ENCODE measurements at places on chromosomes 7 and 10.

- DNase-seq, result no peak
Measured at GRCh38 chr7:2044883-2045471, 187.8 kb downstream of the MAD1L1 start.

DNA sequence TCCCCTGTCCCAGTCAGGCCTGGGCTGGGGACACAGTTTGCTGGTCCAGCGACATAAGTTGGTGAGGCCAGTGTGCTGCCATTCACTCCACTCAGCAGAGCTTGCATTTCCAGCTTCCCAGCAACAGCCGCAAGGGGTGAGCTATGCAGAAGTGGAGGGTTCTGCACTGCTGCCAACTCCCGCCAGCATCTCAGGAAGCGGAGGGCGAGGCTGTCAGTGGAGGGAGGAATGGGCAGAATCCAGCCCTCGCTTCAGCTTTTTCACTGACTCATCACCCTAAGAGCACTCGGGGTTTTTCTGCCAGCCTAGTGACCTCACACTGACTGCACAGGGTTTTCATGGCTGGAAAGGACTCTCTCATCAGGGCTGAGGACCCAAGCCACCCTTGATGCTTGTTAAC is 625.1 kb upstream of the MKI67 start:
- DNase-seq, result no peak

GRCh38 chr10:69483963-69484362 is 32.7 kb downstream of the TSPAN15 start:
- no peak for DNase-seq

DNA sequence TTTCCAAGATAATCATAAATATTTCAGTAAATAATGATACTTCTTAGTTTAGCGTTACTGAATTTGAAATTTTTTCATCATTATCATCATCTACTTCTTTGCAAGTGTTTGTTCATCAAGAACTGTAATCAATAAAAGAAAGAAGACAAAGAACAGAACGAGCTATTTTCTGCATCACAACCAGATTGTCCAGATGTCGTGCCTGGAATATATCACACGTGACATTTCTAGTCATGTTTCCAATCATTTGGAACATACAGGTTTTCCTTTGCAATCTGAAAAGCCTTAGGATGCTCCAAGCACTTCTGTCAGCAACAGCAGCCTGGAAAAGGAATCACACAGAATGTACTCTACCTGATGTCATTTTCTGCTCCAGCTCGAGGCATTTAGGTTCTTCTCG is 107.4 kb downstream of the FAM107B start:
- DNase-seq, result no peak

DNA sequence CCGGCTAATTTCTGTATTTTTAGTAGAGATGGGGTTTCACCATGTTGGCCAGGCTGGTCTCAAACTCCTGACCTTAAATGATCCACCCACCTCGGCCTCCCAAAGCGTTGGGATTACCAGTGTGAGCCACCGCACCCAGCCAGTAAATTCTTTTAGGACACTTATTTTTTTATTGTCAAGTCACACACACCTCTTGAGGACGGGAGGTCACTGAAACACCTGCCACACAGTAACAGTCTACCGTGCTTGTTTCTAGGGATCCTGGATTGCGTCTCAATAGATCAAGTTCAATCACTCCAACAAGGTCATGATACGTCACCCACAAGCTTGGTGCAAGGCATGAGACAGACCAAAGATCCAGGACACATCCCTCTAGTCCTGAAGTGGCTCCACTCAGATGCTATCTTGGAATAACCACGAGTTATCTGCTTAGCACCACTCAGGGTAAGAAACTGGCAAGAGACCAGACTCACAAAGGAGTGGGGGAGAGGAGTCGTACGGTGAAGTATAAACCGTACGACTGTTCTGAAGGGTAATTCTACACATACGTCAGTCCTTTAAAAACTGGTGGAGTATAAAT is 58.9 kb upstream of the NCAPG2 start:
- DNase-seq, result no peak

DNA sequence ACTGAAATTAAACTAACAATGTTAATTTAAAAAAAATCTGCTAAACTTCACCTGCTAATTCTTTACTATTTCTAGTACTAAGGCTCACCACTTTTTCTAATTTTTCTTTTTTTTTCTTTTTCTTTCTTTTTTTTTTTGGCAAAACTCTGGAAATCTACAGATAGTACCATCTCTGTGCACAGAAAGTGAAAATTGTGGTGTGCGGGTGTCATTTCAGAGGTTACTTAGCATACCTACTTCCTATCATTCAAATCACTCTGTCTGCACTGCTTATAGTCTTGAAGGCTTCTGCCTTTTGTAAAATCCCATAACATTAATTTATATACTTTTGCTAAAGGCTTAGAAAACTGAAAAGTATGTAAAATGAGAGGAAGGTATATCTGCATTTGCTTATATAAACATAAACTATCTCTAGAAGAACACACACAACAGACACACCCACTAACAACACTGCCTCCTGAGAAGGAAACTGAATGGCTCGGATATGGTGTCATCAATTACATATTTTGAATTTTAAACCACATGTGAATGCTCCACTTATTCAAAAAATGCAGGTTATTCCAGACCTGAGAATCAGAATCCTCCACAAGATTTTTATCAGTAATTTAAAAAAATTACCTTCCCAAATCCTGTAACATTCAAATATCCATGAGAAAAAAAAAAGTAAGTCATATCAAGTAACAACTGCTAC is 229.5 kb downstream of the PARD3 start:
- no peak for DNase-seq

GRCh38 chr10:84596585-84596984 is 268.2 kb downstream of the CCSER2 start:
- DNase-seq, result no peak

DNA sequence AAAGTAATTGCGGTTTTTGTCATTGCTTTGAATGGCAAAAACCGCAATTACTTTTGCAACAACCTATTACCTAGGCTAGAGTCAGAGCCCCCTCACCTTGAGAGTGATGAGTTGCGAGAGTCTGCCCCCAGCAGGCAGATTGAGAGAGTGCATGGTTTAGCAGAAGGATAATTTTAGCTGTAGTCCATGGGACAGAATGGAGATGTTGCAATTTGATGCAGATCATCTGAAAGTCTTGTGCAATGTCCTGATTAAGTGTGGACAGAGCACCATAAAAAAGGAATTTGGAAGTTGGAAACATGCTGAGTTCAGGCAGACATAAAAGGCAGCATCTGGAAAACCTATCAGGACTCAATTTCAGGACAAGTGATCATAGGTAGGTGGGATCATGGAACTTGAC is 48.7 kb downstream of the GPR141 start:
- DNase-seq, result no peak

- no peak for DNase-seq
Measured at GRCh38 chr7:92523110-92523509, 5.2 kb downstream of the PEX1 start.

- no peak for DNase-seq
Measured at GRCh38 chr10:132575320-132576201, 38.0 kb downstream of the INPP5A start.

DNA sequence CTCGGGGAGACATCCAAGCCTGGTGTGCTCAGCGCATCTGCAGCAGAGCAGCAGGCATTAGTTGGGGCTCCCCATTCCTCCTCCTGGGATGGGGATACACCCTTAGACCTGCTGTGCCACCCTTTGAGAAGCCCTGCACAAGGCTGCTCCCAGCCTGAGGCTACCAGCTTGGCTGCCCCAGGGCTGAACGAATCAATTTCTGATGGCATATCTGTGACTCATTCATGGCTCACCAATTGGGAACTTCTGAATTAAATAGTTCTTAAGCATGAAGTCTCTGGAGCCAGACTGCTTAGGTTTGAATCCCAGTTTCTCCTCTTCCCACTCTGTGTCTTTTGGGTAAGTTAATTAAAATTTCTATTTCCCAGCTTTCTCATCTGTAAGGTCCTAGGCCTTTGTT is 16.3 kb upstream of the GLI3 start:
- DNase-seq, result no peak

DNA sequence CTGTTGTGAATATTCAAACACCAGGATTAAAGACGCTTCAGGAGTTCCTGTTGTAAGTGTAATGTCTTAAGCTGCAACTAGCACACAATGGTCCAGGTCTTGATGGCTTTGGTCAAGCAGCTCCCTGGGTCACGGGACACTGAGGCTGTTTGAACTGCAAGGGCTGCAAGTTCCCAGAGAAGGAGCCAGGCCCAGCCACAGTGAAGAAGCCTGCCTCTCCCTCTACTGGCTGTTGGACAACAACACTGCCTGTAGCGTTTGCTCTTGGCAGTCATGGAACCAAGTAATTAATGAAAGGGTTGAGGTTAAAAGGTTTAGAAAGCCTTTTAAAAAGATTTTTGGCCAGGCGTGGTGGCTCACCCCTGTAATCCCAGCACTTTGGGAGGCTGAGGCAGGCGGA is 31.9 kb upstream of the GUSB start:
- no peak for DNase-seq

- DNase-seq, result no peak
Measured at GRCh38 chr10:17153321-17153720, 23.7 kb upstream of the CUBN start.

GRCh38 chr7:150876817-150877526 is 24.7 kb downstream of the AOC1 start:
- DNase-seq, result no peak

GRCh38 chr7:159115601-159116501 is 28.8 kb downstream of the VIPR2 start:
- DNase-seq, result no peak

DNA sequence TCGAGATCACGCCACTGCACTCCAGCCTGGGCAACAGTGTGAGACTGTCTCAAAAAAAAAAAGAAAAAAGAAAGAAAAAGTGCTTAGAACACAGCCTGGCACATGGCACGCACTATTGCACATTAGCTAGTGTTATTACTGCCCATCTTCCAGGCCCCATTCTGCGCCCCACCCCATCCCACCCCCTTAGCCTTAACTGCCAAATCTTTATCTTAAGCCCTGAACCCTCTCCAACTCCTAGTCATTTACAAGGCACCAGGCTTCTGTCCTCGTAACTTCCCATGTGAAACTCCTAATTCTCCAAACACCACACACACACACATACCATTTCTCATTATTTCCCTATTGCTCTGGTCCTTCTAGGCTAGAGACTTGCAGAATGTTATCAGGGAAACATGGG is 4.8 kb downstream of the FRAT2 start:
- DNase-seq, result no peak
